Cerebellum (tissue), 4 donors: ENCODE measurements at places on chromosomes 11 and 22.
A peak's percentile ranks its signal among the peaks of the same experiment; 100 is the strongest.

DNA sequence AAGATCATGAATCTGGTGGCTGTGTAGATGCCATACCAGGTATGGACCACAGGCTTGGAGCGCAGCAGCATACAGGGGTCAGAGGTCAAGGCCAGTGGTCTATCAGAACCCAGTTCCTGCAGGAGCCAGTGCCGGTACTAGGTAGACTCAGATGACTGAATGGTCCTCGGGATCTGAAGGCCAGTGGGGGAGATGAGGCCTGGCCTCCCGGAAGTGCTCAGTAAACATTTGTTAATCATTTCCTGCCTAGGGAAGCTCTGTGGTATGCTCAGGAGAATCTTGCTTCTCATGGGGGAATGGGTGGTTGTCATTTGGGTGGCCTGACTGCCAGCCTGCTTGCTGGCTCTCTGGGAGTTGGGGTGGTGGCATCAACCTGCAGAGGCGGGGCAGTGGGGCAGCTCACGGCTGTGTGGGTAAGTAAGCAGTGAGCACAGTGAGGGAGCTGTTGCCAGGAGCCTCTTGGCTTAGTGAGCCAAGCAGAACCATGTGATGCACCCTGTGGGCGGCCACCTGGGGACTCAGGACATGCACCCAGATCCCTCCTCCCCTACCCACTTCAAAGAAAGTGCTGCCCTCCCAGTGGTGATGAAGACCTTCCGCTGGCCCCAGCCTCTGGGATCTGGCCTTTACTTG, 33.0 kb downstream of the PTPRJ start:
- DNase-seq, result no peak

DNA sequence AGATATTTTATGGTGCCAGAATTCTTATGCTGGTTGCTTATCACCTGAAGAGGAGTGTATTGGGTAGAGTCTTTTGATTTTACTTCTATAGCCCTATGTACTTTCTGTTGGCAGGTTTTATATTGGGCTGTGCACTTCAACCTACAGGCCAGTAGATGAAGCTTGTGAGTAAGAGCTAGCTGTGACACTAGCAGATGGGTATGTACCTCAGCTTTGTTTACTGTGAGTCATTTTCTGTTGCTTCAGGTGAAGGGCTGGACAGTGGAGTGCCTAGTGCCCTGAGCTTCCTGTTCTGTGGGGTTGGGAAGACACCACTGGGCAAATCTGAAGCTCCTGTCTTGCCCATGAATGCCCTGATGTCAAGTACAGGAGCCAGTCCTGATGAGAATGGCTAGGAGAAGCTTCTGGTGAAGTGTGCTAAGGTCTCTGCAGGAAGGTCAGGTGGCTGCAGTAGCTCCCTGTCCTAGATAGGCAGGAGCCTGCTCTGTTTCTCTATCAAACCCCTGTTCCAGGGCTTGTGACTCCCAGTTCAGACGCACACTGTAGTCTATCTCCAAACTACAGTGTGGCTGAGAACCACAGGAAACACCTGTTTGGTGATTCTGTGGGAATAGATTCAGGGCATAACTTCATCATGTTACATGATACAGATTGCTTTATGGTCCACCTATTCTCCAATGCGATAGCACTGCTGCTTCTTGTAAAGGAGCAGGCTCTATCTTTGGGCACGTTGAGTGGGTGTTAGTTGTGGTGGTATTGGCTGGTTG, 755.7 kb downstream of the KCNA4 start:
- no peak for DNase-seq

DNA sequence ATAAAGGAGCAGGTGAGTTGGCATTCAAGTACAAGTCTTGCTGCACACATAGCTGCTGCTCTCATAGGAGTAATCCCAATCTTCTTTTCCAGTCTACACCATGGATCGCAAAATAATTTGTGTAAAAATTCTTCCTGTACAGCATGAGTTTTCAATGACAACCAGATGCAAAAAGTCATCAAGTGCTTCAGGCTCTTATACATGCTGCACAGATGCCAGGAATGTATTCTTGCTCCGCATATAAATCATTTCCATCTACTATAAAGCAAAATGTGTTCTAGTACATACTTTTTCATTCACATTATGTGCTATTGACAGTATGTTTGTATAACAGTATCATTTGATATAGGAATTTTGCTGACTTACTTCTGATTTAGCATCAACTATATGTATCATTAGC, 35.4 kb downstream of the NXPE2 start:
- no peak for DNase-seq

- no peak for DNase-seq
Measured at GRCh38 chr11:68012044-68012842, 2.1 kb downstream of the ALDH3B1 start.

- DNase-seq, result no peak
Measured at GRCh38 chr11:78497293-78497692, 77.4 kb downstream of the NARS2 start.

DNA sequence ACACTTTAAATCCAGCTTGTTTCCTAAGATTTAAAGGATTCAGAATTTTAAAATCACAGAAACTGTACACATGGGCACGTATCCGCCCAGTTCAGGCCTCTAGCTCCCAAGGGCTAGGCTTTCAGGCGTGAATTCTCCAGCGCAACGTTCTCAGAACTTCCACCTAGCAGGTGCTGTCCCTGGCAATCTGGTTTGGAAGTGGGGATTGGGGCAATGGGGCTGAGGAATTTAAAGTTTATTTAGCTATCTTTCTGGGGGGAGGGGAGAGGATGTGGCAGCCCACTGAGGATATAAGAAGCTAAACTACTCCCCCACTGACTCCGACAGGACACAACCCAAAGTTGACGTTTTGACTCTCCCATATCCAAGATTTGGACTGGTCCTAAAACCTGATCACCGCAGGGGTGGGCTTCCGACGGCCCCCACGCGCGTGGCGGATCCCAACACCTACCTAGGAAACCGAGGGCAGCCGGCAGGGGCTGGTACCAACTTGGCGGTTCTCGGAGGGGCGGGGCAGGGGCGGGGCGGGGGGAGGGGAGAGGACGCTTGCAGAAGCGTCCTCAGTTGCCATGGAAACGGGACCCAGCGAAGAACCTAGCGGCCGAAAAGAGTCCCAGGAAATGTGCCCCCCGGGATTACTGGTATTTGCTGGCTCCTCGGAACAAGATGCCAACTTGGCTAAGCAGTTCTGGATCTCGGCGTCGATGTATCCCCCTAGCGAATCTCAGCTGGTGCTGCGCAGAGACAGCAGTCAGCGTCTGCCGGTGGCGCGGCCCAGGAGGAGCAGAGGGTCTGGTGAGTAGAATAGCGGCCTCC, at the start of gene HOATZ:
Gene HOATZ, plus strand, starts transcription at position 563 of the 816 bp plus-strand sequence. Its CDS starts 7 bp downstream, at position 570.
- DNase-seq, result no peak

DNA sequence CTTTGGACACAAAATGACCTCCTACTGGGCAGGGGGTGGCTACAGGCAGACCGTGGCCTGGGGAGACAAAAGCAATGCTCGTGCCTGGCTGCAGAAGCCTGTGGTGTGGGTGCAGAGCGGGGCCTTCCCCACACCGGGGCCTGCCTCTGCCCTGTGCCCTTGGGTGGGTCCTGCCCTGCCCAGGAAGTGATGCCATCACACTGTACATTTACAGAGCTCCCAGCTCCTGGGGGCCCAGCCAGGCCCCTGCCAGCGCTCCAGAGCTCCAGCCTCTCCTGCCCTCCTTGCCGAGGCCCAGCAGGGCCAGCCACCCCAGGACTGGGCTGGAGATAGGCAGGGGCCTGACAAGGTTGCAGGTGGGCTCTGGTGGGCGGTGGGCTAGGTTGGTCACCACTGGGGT, 40.1 kb downstream of the MUC5B start:
- DNase-seq, result no peak

- no peak for DNase-seq
Measured at GRCh38 chr22:48218889-48219420, 1456.5 kb downstream of the TBC1D22A start.

DNA sequence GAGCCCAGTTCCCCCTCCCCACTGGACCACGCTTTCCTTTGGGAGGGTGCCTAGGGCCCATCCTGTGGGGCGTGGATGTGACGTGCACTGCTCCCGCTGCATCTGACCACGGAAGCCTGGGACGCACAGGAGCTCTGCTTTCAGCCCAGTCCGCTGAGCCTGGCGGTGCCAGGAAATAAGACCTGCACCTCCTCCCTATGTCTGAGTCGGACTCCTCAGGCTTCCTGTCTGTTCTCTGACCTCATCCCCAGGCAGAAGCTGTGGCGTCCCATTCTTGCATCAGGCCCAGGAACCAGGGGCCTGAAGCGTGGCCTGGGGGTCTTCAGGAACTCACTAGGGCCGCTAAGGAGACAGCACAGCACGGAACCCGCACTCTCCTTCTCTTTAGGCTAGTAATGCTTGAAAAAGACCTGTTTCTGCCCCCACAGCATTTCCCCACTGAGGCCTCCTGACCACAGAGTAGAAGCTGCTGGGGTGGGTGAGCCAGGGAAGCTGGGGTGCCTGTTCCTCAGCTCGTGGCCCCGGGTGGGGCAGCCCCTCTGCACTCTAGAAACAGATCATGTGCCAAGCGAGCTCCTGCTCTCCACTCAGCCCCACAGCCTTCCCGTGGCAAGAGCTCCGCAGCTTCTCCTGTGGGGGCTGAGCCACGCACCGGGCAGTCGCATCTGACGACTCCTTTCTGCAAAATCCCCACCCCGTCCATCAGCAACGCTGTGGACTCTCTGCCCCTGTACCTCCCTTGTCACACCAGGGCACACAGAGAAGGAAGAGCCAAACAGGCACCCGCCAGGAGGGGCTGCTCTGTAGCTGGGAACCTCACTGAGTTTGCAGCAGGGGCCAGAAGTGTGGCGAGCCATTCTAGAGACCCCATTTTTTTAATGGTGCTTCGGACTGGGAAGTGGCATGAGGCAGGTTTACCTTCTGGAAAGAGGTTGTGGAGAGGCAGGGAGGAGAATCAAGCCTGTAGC, 22.6 kb downstream of the MOV10L1 start:
- no peak for DNase-seq

GRCh38 chr22:49512487-49513165, 315.0 kb downstream of the BRD1 start:
- no peak for DNase-seq

GRCh38 chr11:128261011-128261421, 326.3 kb downstream of the ETS1 start:
- peak; percentile 53 for DNase-seq

DNA sequence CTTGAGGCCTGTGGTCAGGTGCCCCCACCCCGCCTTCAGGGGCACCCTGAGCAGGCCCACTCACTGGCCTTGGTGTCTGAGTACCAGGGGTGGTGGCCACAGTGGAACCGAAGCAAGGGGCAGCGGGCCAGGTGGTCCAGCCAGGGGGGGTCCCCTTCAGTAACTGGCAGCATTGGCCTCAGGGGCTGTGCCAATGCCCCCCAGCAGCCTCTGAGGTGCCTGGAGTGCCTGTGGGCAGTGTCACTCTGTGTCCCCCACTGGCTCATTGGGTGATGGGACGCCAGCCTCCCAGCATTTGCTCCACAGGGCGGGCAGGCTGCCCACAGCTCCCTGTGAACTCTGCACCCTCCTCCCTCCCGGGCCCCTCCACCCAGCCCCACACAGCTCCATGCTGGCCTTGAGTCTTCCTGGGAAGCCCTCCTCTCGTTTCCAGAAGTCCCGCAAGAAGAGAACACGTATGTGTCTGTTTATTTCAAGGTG, 29.5 kb upstream of the CARS1 start:
- DNase-seq, result no peak

DNA sequence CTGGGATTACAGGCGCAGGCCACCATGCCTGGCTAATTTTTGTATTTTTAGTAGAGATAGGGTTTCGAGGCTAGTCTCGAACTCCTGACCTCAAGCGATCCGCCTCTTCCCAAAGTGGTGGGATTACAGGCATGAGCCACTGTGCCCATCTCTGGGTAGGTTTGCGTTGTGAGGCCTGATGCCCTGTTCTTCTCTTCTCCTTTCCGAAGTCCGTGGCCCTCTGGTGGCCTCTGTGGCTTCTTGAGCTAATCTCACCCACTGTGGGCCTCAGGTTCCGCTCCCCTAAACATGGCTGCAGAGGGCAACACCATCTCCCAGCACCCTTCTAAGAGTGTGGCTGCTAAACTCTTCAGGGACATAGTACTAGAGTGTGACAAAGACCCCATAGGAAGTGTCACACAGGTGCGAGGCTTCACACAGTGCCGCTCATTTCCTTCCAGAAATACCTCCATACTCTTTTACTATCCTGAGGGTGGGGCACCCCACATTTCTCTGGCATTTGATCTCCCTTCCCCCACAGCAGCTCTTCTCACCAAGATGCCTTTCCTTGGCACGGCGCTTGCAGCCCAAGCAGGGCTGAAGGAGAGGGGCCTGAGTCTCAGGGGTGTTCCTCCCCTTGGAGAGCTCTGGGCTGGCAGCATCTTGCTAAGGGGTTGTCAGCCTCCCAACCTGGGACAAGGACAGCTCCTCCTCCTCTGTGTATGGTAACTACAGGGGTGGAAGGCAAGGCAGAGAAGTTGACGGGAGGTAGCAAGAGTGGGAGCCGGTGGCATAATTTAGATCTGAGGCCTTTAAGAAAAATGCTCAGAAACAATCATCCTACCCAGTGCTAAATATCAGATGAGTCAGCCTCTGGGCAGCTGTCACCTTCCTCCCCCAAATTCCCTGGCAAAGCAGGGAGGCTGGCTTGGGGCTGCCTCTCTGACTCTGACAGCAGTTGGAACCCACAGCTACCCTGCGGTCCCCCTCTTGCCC, 6.1 kb downstream of the THY1 start:
- DNase-seq, result no peak

GRCh38 chr11:126698576-126698975, 302.0 kb downstream of the KIRREL3 start:
- peak; percentile 59 for DNase-seq

DNA sequence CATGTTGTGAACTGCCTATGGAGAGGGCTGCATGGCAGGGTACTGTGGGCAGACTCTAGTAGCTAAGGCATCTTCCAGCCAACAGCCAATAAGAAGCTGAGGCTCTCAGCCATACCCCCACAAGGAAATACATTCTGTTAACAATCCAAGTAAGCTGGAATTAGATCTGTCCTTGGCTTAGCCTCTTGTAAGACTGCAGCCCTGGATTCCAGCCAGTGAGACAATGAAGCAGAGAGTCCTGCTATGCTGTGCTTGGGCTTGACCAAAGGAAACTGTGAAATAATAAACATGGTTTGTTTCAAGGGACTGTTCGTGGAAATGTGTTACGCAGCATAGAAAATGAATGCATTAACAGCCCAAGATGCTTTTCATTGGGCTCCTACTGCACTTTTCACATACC, 1097.4 kb upstream of the CCDC90B start:
- no peak for DNase-seq

GRCh38 chr22:45179276-45180049, 15.7 kb downstream of the NUP50 start:
- no peak for DNase-seq

GRCh38 chr11:129283141-129283540, 91.0 kb upstream of the ARHGAP32 start:
- no peak for DNase-seq
